ENCODE measurements at places on chromosomes 11 and 22. TPM values are rescaled to one million over a fixed set of nuclear protein-coding genes. Genes with fewer than 3 reads are reported as not detected.

DNA sequence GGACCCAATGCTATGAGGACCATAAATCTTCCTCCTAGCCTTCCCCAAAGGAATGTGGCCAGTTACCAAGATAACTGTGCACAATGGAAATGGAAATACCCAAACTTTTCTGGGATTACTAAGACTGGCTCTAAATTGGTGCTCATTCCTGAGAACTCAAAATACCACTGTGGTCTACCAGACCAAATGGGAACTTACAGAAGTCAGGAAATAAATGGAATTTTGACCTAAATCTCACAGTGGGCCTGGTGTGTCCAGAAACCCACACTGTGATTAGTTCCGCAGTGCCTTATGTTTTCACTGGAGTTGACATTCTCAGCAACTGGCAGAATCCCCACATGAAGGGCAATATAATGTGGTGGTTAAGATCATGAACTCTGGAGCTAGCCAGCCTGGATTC lies 99.4 kb upstream of the ZC3H12C start:
- peak; percentile 16 for DNase-seq

The A4GALT gene
- 17.7 TPM for total RNA-seq

- no peak for DNase-seq
These were observed 982 bp upstream of the SHANK3 start for GRCh38 chr22:50671641-50672040.

The CD3D gene
- not detected for total RNA-seq

- no peak for DNase-seq
These were observed 60.6 kb downstream of the SEZ6L start for GRCh38 chr22:26229910-26230309.

DNA sequence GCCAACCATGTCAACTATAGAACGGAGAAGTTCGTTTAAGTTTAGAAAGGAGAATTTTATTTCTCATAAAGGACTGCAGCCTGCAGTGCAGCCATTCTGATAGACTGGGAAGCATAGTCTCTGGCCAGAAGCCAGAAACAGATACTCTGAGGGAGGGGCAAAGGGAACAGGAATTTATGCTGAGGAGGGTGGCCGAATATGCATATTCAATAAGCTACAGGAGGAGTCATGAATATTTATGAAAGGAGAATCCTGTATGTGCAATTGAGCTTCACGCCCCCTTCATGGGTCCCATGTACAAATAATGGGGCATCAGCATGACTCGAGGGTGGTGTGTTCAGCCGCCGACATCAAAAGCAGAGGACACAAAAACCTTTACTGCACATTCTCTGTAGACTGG lies 199.9 kb downstream of the CWF19L2 start:
- no peak for DNase-seq

DNA sequence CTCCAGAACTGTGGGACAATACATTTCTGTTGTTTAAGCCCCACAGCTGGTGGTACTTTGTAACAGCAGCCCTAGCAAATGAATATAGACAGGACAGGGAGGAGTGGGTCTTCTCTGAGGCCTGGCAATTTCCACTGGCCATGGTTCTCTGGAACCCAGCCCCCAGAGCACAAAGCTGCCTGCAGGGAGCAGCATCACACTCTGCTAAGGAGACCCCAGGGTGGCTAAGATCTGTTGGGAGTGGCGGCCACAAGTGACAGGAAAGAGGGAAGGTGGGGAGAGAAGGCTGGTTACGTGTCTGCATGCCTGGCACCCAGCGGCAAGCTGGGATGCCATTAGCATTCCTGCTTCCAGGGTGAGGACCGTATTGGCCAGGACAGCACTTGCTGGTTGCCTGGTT lies 211.9 kb downstream of the ST3GAL4 start:
- no peak for DNase-seq

- no peak for DNase-seq
These were observed 22.7 kb downstream of the TCIRG1 start for GRCh38 chr11:68061508-68061907.
